ENCODE measurements at places on chromosomes 3 and 15. TPM values are rescaled to one million over a fixed set of nuclear protein-coding genes. Genes with fewer than 3 reads are reported as not detected.

DNA sequence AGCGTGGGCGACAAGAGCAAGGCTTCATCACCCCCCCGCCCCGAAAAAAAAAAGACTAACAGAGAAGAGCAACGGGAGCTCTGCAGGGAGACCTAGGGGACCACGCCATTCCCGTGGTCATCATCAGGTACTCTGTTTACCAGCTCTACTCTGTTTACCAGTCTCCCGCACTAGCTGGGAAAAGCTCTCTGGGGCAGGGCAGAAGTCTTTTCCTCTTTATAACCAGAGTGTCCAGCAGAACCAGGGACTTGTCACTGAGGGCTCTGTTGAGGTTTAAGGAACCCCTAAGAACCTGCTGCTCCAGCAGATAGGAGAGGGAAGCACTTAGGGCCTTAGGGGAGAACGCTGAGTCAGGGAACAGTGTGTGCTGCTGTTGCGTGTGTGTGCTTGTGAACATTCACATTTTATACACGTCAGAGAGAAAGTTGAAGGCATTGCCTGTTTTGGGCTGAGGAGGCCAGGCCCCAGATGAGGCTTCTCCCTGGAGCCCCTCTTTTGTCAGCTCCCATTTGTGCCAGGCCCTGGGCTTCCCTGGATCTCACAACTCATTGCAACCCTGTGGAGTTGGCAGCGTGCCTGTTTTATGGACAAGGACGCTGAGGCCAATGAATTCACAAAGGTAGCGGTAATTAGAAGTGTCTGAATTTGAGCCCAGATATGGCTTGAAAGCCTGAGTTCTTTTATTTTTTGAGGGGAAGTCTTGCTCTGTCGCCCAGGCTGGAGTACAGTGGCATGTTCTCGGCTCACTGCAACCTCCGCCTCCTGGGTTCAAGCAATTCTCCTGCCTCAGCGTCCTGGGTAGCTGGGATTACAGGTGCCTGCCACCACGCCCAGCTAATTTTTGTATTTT lies 24.2 kb upstream of the ERICH6 start:
- ATAC-seq = no peak

DNA sequence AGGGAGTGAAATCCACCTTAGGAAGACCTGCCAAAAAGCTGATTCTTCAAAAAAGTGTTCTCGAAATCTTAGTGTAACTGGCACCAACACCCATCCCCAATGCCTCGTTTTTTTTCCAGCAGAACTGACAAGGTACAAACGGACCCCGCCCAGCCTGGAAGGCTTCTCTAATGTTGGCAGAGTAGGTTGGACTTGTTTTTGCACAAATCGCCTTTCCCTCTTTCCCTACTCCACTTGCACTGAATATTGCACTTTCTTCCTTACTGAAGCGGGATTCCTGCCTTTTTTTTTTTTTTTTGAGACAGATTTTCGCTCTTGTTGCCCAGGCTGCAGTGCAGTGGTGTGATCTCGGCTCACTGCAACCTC lies 544 bp upstream of the TIMMDC1 start:
- ATAC-seq = no peak

SNURF gene
- total RNA-seq = 7.8 TPM

GPR149 gene
- 5.2 TPM for total RNA-seq

DNA sequence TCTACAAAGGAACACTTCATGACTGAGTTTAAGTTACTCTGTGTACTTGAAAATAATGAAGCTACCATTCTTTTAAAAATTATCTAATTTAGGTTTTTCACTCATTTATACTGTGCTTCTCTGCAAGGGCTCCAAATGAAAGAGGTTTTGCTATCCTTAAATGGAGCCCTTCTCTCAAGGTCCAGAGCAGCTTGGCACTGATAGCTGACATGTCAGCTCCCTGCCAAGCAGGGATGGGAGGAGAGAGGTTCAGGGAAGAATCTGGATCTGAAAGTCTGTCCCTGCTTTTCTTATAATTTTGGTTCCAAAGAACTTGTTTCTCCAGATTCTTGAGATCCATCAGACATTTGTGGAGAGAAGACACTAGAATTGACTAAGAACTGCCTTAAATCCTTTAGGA lies 39.1 kb downstream of the MRPS11 start:
- ATAC-seq = no peak

GRCh38 chr3:88291486-88291885 lies 141.7 kb downstream of the C3orf38 start:
- no peak for ATAC-seq

CELSR3 gene
- 0.97 TPM for total RNA-seq

- no peak for ATAC-seq
Observed at GRCh38 chr3:110910346-110910955, 161.2 kb upstream of the NECTIN3 start.

- no peak for ATAC-seq
Observed at GRCh38 chr15:95375281-95375680, 955.2 kb upstream of the NR2F2 start.

- no peak for ATAC-seq
Observed at GRCh38 chr3:68207327-68207726, 552.9 kb upstream of the SUCLG2 start.

EPHB1 gene
- total RNA-seq = 0.31 TPM

Measured in motor neuron (in vitro differentiated cells).